COLO829 (cell line): ENCODE measurements at places on chromosomes 12 and 14.

DNA sequence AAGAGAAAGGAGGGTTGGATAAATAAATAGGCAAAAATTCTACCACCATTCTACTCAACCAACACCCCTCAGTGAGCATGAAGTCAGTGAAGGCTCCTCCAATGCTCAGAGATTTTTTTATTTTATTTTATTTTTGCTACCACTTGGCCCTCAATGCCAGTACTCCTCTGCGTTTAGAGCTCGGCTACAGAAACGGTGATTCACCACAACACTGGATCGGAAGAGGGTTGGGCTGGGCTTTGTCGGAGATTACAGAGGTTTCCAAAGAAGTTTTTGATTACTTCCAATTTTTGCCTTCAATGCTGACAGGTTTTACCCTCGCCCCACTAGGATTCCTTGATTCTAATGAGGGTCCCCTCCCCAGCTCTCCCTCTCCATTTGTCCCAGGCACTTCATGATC lies 1027.2 kb upstream of the TMEM132C start:
- no peak for DNase-seq

- DNase-seq: peak; percentile 19
Measured at GRCh38 chr12:83573671-83574070, 887.0 kb downstream of the TMTC2 start.

- DNase-seq: no peak
Measured at GRCh38 chr12:66321435-66321834, 19.1 kb downstream of the HELB start.

- DNase-seq: no peak
Measured at GRCh38 chr12:80756875-80757274, 40.2 kb downstream of the MYF5 start.

GRCh38 chr12:14400599-14400998 lies 35.1 kb downstream of the ATF7IP start:
- no peak for DNase-seq

DNA sequence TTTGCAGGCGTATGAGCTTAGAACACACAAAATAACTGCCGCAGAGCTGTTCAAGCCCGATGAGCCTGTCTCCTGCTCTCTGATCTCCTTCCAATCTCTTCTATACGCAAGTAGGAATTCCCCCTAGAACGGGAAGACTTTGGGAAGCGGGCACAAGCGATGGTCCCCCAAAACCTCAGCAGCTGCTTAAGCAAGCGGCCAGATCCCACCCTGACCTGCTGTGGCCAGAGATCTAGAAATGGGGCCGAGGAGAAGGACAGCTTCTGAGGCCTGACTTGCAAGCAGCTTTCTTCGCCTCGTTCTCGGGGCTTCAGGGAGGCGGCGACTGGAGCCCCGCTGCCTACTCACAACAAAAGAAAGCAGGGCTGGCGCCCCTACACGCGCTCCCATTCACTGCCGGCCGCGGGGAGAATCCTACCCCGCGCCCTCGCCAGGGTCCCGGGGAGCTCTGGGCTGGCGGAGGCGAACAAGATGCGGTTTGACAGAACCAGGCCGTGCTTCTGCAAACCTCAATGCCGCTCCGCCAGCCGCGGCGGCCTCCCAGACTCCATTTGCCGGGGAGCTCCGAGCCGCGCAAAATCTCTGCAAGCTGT lies 922 bp downstream of the TBX5 start:
- DNase-seq: no peak

- no peak for DNase-seq
Measured at GRCh38 chr12:29901585-29901984, 117.8 kb upstream of the TMTC1 start.

DNA sequence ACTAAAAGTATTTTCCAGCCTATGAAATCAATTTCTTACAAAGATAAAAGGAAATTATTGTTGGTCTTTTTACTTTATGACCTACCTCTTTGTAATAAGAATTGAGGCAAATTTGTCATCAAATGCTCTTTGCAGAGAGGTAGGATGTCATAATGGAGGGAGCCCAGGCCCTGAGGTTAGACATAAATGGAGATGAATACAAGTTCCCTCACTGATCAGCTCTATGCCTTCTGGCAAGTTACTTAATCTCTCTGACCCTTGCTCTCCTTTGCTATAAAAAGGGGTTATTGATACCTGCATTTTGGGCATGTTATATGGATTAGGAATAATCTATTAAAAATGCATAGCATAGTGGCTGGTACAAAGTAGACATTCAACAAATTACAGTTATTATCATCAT lies 146.9 kb upstream of the KRR1 start:
- DNase-seq: no peak

DNA sequence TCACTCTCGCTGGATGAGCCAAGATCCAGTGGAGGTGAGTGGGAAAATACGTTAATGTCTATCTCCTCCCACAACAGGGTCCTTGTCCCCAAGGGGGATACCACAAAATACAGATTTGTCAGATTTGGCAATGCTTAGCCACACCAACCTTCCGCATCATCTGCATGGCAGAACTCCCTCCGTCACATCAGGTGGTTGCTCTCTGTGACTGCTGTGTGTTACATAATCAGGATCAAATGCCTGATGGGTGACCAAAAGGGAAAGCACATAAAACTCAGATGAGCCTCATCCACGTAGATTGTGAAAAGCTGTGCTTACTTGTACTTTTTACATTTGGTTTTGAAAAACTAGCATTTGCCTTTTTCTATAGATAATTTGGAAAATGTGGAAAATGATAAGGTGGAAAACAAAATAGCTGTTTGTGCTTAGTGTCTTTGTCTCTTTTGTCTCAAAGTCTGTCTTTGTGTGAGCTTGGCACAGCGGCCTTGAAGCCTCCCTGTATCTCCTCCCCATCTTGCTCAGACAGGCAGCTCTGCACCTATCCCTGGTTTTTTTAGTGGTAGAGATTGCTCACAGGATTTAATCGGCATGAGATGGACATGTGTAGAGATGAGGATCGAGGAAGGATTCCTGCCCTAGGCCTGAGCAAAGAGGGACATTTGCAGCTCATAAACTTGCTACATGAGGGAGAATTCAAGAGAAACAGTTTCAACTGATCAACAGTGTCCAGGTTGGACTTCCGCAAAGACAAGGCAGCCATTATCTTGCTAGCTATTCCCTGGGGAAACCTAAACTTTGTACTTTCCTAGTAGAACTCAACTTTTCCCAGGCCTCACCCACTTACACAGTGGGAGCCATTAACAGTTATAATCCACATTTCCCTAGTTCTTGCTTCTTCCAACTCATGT lies 3.6 kb upstream of the FGF6 start:
- DNase-seq: peak; percentile 23

DNA sequence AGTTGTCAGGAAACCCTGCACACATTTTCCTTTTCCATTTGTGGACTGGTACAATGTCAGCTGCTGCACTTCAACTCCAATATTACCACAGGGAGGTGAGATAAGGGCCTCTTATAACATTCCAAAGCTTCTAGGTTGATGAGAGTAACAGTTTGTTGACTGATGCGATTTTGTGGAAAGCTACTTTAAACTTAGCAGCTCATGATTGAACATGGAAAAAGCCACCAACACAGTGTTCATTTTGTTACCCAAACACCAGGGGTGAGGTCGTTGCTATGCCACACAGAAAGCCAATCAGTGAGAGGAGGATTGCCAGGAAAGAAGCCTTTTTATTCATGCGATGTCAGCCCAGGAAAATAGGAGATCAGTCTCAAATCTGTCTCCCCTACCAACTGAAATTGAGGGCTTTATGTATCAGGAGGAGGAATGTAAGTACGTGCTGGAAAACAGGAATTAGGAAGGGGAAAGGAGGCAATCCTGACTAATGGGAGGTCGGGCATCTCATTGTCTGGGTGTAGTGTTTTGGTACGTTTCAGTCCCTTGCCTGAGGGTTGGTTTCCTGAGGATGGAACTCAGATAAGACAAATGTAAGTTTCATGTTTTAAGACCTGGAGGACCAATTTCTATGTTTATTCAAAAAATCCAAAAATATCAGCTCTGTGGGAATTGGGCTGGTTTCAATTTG lies 92.7 kb upstream of the PLEKHA5 start:
- no peak for DNase-seq

DNA sequence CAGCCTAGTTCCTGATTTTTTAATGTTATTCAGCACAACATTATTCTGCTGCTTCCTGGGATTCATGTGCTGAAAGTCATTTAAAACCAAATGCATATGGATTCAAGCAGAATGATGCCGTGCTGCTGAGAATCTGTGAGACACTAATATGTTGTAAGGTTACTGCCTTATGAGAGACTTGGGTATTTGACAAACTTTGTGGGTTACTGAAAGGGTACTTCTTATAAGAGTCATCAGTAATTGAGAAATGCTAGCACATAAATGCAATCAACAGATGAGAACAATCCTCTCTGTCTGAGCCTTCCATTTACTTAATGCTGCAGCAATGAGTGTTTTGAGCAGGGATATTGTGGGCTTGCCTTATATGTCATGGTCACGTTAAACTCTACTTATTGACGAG lies 175.7 kb downstream of the NPAS3 start:
- DNase-seq: no peak

- DNase-seq: no peak
Measured at GRCh38 chr12:55720071-55720564, at the start of gene RDH5. Gene RDH5, plus strand, starts transcription at chr12:55720393. Its CDS starts 792 bp downstream, at chr12:55721185.

- no peak for DNase-seq
Measured at GRCh38 chr12:3613641-3614395, 122.8 kb downstream of the PRMT8 start.

DNA sequence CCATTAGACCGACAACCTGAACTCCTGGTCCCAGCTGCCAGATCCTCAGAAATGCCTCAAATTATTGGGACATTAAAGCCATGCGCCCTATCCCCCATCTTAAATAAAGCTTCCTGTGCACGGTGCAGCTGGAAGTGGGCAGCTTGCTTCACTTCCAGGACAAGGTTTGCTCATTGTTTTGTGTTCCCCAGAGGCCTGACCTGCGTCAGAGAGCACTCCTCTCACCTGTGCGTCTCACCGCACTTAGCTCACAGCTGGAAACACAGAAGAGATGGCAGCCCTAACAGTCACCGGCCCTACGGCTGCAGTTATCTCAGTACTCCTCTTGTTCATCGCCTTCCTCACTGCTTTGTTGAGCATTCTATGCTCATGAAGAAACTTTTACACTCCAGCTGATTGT lies 135.5 kb downstream of the ANO2 start:
- DNase-seq: no peak

GRCh38 chr12:121806546-121807423 lies 3.0 kb downstream of the SETD1B start:
- DNase-seq: no peak
